GM03348 (cell line): ENCODE measurements at places on chromosomes 7 and 10.

GRCh38 chr10:117363028-117363427, 12.2 kb downstream of the PDZD8 start:
- peak; percentile 21 for DNase-seq

- no peak for DNase-seq
These were observed 135.4 kb downstream of the EVX1 start for GRCh38 chr7:27377988-27378387.

- DNase-seq, result peak; percentile 87
These were observed 34.5 kb downstream of the GOT1 start for GRCh38 chr10:99395750-99396445.

DNA sequence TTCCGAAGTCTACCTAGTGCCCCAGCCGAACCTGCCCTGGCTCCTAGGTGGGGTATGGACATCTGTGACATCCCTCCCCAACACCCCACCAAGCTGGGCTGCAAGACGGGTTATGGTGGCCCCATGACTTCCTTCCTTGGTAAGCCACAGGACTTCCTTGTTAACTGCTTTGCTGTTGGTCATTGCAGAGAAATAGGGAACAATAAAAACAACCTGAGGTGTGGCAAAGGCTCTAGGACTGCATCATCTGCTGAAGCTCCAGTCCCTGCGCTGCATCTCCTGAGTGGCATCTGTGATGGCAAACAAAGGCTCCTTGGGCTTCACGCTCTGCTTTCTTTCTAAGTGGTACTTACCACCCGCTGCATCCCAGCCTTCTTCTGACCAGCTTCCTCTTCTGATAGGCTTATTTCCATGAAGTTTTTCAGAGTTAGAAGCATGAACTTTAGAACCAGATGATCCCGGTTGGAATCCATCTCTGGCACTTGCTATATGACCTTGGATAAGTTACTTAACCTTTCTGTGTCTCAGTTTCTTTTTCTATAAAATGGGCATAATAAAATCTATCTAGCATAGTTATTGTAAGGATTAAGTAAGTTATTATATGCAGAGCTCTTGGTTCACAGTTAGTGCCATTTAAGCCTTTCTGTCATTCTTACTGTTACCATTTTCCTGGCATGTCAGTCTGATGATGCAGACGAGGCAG, 216.8 kb downstream of the RPS24 start:
- no peak for DNase-seq

DNA sequence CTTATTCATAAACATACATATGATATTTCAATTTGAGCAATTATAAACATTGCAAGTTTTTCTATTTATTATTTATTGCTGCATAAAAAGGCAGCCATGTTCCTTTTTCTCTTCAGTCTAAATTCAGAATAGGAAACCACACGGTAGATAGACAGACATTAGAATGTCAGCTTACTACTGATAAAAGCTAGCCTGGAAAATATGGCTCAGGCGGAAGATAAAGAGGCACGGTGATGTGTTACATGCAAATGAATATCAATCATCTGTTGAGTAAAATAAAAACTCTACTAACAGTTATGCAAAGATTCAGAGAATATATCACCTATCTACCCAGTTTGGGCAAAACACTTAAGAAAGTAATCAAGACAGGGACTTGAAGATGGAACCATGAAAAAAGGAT, 73.5 kb upstream of the PDSS1 start:
- DNase-seq, result no peak

DNA sequence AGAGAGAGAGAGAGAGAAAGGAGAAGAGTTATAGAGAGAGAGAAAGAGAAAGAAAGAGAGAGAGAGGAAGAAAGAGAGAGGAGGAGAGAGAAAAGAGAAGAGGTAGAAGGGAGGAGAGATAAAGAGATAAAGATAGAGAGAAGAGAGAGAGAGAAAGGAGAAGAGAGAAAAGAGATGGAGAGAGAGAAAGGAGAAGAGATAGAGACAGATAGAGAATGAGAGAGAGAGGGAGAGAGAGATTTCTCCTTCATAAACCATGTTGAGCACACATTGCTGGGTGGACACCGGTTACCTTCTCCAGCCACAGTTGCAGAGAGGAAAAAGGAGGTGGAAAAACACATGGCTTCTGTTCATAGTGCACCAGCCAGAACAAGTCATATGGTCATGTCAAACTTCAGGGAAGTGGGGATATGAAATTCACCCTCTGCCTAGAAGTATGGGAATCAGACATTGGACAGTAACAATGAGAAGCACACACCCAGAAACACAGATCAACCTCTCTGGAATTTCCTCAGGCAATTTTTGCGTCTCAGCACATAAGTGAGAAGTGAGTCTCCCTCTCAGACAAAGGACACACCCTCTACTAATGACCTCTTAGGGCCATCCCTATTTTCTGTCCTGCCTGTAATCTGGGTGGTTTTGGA, 172.5 kb upstream of the SVIL start:
- DNase-seq, result peak; percentile 42
